ENCODE measurements at places on chromosomes 11 and 22.

GRCh38 chr11:100833276-100833675, 146.2 kb downstream of the ARHGAP42 start:
- no peak for DNase-seq

DNA sequence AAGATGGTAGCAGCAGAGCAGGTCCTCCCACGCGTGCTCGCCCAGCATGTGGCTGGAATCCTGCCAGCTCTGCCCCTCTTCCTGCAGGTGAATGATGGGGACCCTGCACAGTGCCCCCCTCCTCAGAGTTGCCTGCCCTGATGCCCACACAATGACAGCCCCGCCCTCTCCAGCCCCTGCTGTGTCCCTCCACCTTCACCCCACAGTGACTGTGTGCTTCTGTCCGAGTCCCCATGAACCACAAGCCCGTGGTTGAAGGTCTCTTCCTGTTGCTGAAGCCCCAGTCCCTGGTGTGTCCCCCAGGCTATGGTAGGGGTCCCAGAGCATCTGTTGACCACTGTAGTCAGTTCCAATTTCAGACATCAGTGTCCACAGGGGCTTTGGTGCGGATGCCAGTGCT, 71.0 kb downstream of the BRD1 start:
- DNase-seq: no peak

GRCh38 chr11:35035894-35036408, 103.0 kb upstream of the CD44 start:
- peak; percentile 99 for DNase-seq

DNA sequence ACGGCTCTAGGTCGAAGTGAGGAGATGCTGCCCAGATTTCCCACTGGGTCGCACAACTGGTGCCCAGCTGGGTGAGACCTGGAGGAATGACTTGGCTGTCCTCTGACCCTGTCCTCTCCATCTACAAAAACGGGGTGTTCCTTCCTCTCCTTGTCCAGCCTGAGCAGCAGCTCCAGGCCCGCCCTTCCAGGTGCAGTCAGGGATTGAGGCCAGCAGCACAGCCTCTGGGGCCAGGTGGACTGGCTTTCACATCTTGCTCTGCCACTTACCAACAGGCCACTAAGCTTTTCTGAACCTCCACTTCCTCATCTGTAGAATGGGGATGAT, 91.7 kb upstream of the LMO1 start:
- no peak for DNase-seq

DNA sequence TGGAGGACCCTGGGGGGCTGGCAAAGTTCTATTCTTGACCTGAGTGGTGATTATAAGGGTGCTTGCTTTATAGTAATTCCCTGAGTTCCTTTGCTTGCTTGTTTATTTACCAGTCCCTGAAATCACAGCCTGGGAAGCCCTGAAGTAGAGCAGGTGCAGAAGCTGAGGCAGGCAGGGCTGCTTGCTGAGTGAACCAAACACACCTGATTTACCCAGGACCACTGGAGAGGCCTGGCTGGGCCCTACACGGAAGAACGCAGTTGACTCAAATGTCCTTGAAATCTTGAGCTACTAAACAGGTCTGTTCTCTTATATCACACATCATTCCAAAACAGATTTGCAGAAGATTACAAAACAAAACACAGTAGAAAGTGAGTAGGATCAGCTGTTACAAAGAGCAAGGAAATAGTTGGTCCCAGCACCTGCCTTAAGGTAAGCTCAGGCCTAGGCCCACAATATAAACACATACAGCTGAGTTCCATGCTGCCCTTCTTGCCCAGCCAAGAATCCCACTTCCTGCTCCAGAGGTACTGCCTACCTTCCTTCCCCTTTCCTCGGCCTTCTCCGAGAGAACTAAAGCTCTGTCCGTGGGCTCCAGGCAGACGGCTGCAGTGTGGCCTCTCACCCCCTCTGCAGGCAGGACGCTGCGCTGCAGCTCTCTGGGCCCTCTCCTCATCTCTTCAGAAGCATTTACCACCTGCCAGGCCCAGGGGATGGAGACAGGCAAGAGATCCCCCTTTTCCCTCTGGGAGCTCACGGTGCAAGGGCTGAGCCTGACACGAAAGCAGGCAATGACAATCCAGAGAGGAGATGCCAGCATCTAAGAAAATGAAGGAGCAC, 46.1 kb upstream of the SCUBE2 start:
- peak; percentile 74 for DNase-seq

DNA sequence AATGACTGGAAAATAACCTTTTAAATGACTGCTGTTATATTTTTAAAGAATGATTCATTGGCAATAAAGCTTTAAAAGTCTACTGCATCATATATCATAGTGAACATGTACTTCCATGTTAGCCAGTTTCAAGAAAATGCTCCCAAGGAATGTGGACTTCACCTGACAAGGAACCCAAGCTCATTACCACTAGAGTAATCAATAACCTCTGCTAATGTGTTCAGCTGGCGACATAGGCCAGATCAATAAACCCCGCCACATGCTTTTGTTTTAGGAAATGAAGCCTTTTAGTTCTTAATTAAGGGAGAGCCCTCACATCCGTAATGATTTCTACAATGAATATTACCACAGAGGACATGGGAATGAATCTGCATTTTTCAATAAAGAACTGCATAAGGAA, 1219.9 kb upstream of the CNTN5 start:
- DNase-seq: no peak

- no peak for DNase-seq
These were observed 38.1 kb downstream of the CABIN1 start for GRCh38 chr22:24049211-24049610.

GRCh38 chr11:80898910-80899309, 1458.1 kb upstream of the TENM4 start:
- no peak for DNase-seq

GRCh38 chr11:12684816-12685215, 10.6 kb downstream of the TEAD1 start:
- DNase-seq: no peak

- no peak for DNase-seq
These were observed 329.6 kb upstream of the B3GAT1 start for GRCh38 chr11:134741453-134742223.

DNA sequence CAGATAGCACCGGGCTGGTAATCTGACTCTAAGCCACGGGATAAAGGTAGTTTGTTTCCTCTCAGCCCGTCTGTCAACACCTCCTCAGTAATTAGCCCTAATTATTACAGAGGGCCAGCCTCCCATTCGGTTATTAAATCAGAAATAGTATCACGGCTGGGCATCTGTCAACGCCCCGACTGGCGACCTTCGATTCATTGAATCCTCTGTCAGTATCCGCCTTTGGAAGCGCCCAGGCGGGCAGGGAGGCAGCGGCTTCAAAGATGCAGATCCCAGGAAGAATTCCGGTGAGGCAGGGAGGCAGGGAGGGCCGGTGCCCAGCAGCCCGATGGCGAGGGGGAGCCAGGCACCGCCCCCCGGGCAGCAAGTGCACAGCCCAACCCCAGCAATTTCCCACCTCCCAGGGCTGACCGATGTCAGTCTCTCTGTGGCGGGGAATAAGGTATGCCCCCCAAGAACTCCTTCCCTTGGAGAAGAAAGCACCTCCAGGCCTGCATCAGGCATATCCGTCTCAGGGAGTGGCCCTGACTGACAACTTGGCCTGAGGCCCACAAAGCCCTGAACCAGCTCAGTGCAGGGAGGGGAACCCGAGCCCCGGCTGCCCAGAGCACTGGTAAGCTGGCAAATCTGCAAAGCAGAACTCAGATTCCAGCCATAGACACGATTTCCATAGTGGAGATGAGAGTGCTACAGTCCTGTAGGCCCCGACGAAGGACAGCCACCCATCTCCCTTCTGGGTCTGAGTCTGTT, 11.4 kb downstream of the GNB1L start:
- DNase-seq: no peak

DNA sequence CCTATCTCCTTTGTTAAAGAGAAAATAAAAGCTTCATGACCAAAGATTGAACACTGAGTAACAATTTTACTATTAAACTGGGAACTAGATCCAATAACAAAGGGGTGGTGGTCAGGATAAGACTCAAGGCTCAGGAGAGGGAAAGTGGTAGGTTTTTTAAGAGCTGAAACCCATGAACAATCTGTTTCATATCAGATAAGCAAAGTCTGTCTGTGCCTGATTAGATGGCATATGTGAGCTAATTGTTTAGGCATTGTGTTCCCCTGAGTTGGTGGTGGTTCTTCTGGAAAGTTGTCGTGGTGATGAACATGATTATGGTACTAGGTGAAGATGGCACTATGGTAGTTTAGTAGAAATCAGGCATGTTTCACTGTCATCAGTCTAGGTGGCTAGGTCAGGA, 24.4 kb downstream of the USP47 start:
- DNase-seq: no peak

- DNase-seq: no peak
These were observed 92.5 kb upstream of the OR4B1 start for GRCh38 chr11:48123934-48124755.

- DNase-seq: no peak
These were observed 99.0 kb downstream of the AMOTL1 start for GRCh38 chr11:94866936-94867795.

- DNase-seq: peak; percentile 34
These were observed 17.8 kb downstream of the MYO18B start for GRCh38 chr22:25759825-25760231.

DNA sequence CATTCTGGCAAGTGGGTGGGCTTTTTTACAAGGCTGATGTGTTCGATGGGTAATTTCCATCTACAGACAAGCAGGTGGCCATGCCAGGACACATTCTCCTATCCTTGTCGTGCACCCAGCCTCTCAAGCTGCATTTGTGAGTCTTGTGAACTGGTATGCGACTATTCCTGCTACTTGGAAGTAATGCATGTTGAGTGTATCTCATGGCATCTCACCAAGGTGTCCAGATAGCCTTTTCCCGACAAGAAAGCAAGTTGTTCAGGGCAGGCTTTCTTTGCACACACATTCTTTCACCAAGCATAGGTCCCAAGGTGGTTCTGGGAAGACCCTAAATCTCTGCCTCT, 18.8 kb upstream of the SYT13 start:
- DNase-seq: no peak

DNA sequence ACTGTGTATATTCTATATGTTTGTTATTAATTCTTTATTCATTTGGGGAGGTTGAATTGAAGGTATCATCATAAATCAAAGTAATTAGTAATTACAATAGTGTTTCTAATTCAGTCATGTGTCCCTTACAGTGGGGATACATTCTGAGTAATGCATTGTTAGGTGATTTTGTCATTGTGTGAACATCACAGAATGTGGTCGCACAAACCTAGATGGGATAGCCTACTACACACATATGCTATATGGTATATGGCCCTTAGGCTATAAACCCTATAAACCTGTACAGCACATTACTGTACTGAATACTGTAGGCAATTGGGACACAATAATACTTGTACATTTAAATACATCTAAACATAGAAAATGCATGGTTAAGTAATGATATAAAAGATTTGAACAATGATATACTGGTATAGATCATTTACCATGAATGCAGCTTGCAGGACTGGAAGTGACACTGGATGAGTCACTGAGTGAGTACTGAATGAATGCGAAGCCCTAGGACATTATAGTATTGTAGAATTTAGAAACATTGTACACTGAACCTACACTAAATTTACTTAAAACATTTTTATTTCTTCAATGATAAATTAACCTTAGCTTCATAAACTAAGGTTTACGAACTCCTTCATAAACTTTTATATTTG, 936.2 kb upstream of the CHORDC1 start:
- DNase-seq: no peak

DNA sequence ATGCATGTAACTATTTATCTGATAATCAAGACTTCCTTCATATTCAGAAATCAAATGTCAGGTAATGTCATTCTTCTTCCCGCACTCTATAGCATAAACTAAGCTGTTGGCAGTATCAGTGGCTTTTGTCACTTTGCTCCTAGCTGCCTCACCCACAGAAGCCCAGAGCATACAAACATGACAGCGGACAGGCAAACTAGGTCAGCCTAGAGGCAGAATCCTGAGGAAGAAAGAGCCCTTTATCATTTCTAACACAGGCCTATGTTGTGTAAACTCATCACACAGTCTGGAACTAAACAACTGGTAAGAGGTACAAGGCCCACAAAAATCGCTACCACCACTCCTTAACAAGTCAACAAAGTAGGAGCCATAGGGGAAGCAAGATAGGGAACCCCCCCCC, 21.0 kb downstream of the GUCY1A2 start:
- no peak for DNase-seq

- DNase-seq: no peak
These were observed 264.7 kb upstream of the ISX start for GRCh38 chr22:34801221-34801620.

DNA sequence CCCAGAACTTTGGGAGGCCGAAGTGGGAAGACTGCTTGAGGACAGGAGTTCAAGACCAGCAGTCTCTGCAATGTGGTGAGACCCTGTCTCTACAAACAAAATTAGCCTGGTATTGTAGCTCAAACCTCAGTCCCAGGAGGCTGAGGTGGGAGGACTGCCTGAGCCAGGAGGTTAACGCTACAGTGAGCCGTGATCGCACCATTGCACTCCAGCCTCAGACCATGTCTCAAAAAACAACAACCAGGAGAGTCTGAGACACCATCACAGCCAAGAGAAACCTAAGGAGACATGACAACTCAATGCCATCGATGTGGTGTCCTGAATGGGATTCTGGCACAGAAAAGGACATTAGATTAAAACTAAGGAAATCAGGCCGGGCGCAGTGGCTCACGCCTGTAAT, 28.3 kb upstream of the KDM2A start:
- no peak for DNase-seq

DNA sequence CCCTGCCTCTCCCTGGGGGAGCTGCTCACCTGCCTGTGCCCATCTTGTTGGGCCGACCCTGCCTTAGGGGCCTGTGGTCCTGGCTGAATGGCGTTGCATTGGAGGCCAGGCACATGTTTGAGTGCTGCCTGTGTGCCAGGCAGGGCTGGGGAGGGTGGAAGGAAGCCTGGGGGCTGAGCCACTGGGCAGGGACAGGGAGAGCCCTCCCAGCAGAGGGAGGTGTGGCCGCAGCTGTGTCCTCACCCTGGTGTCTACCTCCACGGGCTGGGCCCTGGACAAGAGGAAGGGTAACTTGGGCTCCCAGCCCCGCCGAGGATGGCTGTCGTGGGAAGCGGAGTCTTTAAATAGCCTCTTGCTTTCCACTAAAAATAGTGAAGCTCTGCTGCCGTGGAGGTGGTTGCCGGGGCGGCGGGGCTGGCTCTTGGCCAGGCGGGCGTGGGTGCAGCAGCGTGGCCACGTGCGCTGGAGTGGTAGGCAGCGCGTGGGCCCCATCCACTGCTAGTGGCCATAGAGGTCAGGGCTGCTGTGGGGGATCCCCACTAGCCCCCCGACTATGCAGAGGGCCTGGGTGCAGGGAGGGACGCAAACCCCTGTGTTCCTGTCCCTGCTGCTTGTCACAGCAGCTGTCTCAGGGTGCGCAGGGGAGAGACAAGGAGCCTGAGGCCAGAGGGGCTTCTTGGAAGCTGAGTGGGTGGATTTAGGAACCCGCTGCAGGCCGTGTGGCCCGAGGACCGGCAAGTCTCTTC, 6.2 kb downstream of the ZDHHC8 start:
- no peak for DNase-seq

Data from NB4 (cell line).